T follicular helper cell (primary cell): ENCODE measurements at places on chromosomes 1 and 21.

DNA sequence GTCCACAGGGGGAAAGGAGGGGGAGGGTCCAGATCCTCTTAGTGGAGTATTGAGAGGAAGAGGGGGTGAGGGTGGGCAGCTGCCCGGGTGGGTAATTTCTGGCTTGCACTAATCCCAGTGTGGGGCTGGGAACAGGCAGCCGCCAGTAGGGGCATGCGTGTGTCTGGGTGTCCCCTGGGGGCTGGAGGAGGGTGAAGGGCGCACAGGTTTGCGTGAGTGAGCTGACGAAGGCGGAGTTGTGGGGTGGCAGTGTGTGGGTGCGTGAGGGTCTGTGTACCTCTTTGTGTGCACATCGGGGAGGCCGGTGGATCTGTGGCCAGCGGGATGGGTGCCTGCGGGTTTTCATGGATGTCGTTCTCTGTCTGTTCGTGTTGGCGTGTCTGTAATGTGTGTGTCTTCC lies 97.3 kb downstream of the PAX7 start:
- no peak for DNase-seq

DNA sequence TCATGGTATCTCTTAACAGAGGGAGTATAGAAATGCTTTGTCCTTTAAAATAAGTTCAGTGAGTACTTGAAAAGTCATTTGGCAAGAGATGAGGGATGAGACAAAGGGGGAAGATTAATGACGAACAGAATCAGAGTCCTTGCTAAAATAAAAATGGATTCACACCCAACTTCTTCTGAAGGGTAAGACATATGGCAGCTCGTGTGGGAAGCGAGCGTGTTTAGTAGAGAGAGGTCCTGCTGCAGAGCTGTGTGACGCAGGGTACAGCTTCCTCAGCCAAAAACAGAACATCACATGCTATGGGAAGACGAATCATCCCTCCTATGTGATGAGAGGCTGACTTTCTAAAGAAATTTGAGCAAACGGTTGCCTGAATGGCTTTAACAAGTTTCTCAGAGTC lies 158.5 kb upstream of the LMO4 start:
- no peak for DNase-seq

DNA sequence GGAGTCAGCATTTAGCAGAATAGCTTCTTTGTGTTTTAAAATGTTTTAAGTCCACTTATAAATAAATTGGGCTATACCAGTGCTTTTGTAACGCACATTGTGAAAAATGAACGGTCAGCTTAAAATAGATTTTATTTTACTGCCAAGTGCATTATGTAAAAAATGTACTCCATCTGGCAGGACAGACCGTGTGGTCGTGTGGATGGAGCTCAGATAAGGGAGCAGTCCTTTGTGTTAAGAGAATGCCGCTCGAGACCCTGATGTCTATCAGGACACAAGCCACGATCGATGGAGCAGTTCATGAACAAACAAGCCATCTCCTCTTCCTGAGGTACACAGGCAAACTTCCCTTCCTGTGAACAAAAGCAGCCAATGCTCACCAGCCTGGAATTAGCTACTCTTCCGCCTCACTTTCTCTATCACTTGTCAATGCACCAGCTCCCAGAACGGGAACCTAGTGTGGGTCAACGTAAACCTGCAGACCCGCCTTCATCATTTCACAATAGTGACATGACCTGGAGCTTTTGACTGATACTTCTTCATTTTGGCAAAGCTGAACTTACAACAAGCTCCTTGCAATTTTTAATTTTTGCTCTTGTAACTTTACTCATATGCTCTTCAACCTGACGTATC lies 243.5 kb downstream of the TGFB2 start:
- no peak for DNase-seq

DNA sequence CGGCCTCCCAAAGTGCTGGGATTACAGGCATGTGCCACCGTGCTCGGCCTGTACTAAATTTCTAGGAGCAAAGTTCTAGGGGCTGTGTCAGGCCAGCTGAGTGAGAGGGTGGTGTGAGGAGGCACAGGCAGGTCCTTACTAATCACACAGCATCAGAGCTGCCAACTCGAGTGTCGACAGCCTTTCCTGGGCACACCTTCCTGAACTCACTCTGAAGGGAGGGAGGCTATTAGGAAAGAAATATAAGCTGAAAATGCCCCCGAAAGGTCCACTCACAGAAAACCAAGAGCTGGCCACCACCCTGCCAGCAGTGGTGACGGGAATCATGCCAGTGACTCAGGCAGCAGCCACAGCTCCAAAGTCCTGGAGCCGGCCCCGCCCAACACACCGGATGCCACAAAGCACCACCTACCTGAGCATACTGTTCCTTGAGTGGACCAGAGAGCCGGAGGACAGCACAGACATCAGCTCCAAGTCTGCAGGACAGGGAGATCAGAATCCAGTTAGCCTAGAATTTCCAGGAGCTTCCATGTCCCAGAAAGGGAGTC lies 4.5 kb downstream of the PMVK start:
- no peak for DNase-seq

GRCh38 chr1:831522-831921 lies 92.2 kb upstream of the SAMD11 start:
- no peak for DNase-seq

DNA sequence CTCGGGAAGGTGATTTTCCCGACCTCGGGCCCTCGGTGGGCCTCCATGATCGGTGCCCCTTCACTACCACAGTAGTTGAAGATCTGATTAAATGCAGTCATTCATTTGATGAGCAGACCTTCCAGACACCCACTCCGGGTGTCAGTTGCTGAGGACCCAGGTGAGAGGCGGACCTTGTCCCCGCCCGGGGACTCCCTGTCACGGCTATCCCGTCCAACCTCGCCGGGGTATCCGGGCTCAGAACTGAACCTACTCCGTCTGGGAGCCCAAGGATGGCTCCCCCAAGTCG lies 22.6 kb downstream of the RNU1-3 start:
- no peak for DNase-seq

DNA sequence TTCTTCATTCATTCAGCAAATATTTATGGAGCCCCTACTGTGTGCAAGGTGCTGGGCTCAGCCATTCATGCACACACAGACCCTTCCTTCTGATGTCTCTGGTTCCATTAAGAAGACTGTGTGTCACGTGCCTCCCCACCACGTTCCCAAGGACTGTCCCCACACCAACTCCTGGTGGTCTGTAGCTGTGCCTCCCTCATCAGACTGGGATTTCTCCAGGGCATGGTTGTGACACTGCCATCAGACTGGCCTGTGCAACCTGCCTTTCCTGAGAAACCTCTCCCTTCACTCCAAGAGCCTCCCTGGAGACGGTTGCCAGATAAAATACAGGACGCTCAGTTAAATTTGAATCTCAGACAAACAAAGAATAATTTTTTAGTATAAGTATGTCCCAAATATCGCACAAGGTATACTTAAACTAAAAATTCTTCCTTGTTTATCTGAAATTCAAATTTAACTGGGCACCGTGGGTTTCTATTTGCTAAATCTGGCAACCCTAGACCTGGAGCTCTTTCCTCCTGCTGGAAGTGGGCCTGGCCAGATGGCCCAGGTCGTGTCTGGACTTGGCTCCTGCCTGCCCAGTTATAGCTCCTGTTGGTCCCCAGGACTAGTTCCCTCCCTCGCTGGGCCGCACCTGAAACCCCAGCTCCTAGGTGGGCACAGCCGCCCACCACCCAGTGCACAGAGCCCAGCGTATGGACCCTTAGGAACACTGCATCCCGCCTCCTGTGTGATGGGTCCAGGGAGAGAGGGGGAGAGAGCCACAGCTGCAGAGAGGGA lies 76.9 kb downstream of the RAP1GAP start:
- DNase-seq: no peak

GRCh38 chr21:35178827-35179226 lies 129.7 kb upstream of the RUNX1 start:
- no peak for DNase-seq

GRCh38 chr1:10216090-10216749 lies 5.8 kb downstream of the KIF1B start:
- DNase-seq: no peak

DNA sequence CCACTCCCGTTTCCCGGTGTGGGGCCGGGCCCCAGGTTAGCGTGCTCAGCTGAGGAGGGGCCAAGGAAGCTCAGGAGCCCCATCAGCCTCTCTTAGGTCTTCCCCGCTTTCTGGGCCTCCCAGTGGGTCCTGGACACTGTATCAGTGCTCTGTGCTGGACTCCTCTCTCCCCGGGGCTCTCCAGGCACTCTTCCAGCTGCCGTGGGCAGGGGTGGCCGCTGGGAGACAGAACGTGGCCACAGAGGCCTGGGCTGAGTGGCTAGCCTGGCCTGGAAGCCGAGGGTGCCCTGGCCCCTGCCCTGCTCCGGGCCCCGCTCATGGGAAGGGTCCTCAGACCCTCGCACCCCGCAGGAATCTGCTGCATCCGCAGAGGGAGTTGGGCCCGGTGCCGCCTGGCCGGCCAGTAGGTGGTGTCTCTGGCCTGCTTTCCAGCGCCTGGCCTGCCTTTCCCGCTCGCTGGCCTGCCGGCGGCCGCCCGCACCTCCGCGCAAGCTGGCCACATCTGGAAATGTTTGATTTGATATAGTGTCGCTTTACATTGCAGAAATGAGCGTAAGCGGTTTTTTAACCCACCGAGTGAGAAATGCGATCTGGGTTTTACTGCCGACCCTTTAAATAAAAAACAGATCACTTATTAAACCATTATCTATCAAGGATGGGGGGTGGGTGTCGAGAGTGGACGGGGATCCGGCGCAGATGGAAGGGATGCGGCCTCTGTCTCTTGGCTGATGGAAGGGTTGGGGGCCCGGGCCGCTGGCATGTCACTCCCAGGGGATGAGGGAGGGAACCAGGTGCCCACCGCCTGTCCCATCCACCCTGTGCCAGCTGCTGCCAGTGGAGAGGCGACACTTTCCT lies 74.4 kb upstream of the TTC34 start:
- DNase-seq: no peak

DNA sequence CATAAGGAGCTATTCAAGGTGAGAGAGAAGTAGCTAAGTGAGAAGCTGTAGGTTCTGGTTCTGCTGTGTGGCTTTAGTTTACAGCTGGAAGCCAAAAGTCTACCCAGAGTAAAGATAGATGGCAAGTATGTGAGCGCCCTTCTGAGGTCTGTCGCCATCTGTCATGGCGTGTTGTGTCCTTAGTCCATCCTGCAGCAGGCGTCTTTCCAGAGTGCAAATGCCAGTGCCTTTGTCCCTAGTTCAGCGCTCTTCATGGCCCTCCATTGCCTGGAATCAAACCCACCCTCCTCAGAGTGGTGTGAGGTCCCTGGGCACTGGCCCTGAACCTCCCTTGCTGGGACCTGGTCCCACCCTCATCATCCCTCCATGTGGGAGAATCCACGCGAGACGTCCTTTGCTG lies 96.6 kb downstream of the ADARB1 start:
- DNase-seq: no peak

GRCh38 chr1:199205740-199206441 lies 567.1 kb downstream of the PTPRC start:
- DNase-seq: no peak

DNA sequence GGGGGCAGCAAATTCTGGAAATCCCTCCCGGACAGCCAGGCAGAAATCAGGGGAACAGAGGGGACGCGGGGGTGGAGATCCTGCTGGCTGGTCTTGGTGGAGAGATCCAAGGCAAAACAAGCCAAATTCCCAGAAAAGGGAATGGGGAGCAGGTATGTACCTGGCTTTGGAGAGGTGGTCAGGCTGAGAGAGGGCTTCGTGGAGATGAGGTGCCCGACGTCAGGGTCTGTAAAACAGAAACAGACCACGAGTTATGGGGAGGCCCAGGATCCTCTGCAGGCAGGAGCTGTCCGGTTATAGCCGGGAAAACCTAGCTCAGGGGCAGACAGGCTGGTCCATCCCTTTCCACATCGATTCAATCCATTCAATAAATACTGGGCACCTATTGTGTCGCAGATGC lies 4.4 kb downstream of the CLEC20A start:
- DNase-seq: no peak

DNA sequence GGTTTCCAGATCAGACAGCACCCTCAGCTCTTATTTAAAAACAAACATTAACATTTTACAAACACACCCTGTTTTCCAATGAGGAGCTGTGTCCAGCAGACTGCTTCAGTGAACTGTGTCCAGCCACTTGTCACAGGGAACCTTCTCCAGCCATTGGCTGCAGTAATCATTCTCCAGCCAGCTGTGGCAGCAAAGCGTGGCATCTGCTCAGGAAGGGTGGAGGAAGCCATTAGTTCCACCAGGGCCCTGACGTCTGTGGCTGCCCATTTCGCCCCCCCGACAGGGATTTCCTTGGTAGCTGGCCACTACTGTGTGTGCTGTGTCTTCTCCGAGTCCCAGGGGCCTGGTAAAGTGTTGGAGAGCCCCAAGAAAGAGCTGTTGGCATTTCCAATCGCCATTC lies 62.9 kb upstream of the SELENON start:
- no peak for DNase-seq

- DNase-seq: no peak
Observed at GRCh38 chr1:247324204-247324787, 7.4 kb downstream of the ZNF496 start.

DNA sequence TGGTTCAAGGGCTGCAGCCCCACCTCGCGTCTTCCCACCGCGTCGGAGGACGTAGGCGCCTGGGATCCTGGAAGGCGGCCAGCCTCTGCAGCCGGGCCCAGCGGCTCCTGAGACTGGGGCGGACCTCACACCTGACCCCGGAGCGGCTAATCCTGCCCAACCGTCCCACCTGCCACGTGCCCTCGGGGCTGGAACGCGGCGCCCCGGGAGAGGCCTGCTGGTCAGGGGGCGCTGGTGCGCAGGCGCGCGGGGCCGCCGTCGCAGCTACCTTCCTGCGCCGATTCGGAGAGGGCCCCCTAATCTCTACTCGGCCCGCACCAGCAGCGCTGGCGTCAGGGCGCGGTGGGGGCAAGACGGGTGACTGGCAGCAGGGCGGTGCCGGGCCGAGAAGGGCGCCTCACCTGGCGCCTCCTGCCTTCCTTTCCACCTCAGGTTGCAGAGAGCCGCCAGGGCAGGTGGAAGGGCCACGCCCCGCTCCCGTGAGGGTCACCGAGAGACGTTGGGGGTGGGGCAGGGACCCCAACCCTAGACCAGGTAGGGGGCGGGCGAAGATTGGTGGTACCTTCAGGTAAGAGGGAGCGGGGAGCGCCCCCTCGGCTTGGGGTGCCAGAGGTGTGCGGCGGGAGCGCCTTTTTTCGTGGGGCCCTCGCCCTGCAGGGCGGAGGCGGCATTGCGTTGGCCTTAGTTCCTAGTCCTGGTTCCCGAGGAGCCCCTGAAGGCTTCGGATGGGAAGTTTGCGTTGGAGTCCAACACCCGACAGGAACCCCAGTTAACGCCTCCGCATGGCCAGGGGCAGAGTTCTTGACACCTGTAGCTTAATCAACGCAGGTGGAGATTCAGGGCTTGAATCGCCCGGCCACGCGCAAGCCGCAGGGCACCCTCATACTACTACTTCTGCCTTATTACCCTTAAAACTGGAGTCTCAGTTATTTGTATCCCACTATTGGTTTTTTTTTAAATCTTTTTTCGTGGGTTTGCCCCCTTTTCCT lies at the start of gene TDRD5:
TDRD5 (plus strand) TSS at position 241 of the 989 bp plus-strand sequence. CDS start 784 bp downstream, outside the sequence.
- DNase-seq: no peak

GRCh38 chr1:41664861-41665640 lies 180.6 kb upstream of the EDN2 start:
- no peak for DNase-seq
